Hair follicular keratinocyte (primary cell): ENCODE measurements at places on chromosomes 12 and 14. TPM values are rescaled to one million over a fixed set of nuclear protein-coding genes. Genes with fewer than 3 reads are reported as not detected.

TSPAN9 gene
- 12.5 and 13.0 TPM in 2 replicates for total RNA-seq

GALNT6 gene
- 47.2 and 72.2 TPM in 2 replicates for total RNA-seq

MMP14 gene
- 365 and 745 TPM in 2 replicates for total RNA-seq

SUOX gene
- 8.3 and 11.2 TPM in 2 replicates for total RNA-seq

KLHL33 gene
- total RNA-seq, result not detected in 2 replicates

PTCSC3 gene
- not detected in 2 replicates for total RNA-seq

PLEK2 gene
- total RNA-seq, result 370 and 371 TPM in 2 replicates

AQP2 gene
- total RNA-seq, result not detected in 2 replicates

OASL gene
- total RNA-seq, result 1.1 TPM in 2 replicates

BCL2L14 gene
- not detected in 2 replicates for total RNA-seq

TAS2R30 gene
- 0.08 TPM in 1 of 2 replicates, not detected in the other for total RNA-seq

CD163 gene
- total RNA-seq, result not detected in 2 replicates
